Activated naive CD4-positive, alpha-beta T cell (primary cell): ENCODE measurements at places on chromosomes 12 and 14.

DNA sequence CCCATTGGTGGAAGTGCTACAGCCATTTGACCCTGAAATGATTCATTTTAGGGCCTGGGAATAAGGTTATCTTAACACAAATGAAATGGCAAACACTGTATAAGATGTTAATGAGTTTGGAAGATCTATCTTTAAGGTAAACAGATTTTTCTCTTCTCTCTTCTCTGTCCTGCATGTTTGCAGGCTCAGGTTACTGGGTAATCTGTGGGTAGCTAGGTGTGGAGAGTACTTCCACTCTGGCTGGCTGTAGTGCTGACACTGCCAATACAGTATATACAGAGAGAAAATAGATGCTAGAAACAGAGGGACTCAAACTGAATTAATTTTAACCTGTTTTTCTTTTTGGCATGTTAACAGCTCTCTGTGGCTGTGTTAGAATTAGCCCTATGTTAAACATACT is 84.6 kb downstream of the SLC38A6 start:
- no peak for DNase-seq

- no peak for DNase-seq
Observed at GRCh38 chr12:22268406-22268805, 66.1 kb downstream of the ST8SIA1 start.

DNA sequence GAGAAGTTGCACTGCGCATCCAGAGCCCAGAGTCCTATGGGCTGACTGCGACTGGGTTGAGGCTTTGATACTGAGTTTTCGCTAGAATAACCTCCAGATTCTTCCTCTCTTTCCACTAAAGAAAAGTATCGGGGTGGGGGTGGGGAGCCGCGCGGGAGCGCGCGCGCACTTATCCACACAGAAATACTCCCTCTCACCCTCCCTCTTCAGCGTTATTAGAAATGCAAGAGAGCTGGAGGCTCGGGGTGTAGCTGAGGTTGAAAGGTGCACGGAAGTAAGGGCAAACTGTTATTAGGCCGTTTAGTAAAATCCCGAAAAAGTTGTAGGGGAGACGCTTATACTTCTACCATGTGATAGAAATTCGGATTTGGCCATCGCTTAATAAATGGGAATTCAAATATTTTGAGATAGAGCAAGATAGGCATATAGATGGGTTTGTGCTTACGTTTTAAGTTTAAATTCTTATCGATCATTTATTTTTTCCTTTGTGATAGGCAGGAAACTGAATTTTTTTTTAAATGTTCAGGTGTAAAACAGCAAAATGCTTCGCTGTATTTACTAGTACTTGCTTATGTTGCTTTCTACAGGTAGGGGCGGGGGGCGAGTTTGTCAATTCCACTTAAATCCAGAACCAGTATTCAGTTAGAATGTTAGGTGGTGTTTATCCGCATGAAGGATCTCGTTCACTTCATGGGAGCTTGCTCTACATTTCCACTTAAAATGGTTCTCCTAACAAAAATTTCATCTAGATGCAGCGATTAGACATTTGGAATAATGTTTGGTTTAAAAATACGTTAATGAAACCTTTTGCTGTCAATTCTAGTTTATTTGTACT is 1.1 kb downstream of the ARHGAP5 start:
- DNase-seq = no peak

DNA sequence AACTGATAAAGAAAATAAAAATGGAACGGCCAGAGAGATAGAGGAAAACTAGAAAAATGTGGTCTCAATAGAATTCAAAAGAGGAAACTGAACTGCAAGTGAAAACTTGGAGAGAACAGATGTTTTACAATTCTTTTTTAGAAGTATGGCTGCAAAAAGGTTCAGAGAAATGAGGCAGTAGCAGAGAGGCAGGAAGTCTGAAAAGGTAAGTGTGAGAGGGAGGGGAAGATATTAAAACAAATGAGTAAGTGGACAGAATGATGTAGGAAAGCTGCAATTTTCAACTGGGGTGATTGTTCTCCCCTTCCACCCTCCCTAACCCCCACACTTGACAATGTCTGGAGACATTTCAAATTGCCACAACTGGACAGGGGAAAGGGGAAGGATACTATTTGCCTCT is 12.9 kb downstream of the BTBD7 start:
- DNase-seq = no peak

DNA sequence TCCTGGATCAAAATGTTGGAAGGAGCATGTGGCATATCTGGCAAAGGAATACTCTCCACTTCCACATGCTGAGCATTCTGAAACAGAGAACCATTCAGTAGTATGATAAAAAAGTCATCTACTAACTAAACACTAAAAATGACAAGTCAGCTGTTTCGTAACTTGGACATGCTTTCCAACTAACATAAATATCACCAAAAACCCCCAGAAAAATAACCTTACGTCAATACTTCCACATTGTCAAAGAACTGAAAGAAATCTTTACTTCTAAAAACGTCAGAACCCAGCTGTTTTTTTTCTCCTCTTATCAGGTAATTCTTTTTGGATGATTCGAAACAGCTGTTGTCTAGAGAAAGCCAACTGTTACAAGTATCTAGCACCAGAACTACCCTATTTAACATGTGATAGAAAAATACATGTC is 8.2 kb downstream of the WBP11 start:
- DNase-seq = no peak

DNA sequence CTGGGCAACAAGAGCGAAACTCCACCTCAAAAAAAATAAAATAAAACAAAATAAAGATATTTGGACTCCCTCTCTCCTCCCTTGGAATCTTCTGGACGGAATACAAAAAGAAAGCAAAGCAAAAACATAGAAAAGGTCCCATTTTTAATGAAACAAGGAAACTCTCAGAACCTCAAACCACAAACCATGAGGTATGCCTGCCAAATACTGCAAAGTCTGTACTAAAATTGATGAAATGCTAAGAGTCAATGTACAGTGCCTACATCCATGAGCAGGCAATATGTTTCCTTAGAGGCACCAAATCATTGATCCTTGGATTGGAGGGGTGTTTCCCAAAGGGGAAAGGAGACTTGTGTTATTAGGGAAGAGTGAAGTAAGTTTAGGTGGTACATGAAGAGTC is 8.2 kb upstream of the RPS6KA5 start:
- DNase-seq = no peak

DNA sequence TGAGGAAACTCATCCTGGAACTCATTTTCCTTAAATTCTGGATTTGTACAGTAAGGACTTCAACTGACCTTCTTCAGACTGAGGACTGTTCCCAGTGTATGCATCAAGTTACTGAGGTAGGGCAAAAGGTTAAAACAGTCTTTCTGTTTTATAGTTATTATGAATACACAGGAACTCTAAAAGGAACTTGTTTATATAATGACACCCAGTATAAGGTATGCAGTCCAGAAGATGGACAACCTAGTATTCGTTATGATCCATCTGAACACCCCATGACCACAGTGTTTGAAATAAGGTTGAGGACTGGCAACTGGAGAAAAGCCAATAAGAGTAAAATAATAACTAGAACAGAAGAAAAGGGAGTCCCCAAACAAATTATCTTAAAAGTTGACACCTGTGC is 779.9 kb upstream of the TMEM132C start:
- DNase-seq = no peak
